HS-5 (cell line): ENCODE measurements at places on chromosomes 7 and 10.

GRCh38 chr7:50396856-50397255 lies 53.3 kb downstream of the FIGNL1 start:
- no peak for DNase-seq

GRCh38 chr10:131750171-131750895 lies 150.5 kb upstream of the PPP2R2D start:
- DNase-seq: no peak

DNA sequence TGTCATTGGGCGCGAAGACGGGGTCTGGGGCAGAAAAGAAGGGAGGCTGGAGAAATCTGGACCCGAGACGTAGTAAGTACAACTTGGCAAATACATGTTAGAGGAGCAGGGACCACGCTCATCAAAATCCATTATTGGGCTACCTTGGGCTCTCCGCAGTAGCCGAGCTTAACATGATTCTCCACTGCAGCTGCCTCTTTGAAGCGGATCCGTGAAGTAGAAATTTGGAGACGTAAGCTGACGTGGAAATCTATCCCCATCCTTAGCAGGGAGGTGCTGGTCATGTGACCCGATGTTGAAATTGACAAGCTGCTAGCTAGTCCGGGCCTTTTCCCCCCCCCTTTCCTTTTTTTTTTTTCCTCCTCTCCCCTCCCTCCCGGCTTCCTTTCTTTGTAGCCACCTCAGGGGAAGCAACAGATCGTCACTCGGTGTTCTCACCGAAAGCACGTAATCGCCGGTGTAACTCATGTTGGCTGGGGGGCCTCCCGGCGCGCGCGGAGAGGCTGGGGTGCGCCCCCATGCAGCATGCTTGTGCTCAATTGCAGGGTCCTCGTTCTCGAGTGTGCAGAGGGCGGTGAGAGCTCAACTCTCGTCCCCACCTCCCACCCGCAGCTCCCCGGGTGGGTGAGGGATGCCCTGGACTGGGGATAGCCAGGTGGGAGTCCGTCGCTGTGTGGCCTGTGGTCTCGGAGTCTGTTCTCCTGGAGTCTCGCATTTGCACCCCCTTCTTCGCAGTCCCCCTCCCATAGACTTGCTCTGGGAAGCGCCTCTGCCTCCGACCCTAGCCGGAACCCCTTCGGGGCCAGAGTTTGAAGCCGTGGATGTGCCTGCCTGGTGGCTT lies at the start of gene HOXA11:
HOXA11 (minus strand) TSS at position 220 of the 841 bp plus-strand sequence; CDS start at position 132, 88 bp downstream.
- DNase-seq: no peak

DNA sequence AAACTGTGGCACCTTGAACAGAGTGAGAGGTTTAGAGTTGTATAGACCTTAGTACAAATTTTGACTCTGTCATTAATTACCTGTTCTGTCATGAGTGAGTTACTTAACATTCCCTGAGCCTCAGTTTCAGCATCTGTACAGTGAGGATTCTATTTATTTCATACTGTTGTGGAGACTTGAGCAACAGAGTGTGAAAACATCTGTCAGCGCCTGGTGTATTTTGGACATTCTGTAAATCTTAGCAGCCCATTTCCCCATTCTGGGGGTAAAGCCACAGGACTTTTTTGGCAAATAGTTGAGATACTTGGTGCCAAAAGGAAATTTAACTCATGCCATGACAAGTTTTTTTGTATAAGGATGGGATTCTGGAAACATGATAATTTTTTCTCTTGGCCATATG lies 94.8 kb downstream of the AUTS2 start:
- DNase-seq: no peak

GRCh38 chr7:76234931-76235441 lies 33.3 kb downstream of the SRRM3 start:
- DNase-seq: no peak

- DNase-seq: no peak
These were observed 215.2 kb upstream of the PPP2R2D start for GRCh38 chr10:131685576-131685975.

DNA sequence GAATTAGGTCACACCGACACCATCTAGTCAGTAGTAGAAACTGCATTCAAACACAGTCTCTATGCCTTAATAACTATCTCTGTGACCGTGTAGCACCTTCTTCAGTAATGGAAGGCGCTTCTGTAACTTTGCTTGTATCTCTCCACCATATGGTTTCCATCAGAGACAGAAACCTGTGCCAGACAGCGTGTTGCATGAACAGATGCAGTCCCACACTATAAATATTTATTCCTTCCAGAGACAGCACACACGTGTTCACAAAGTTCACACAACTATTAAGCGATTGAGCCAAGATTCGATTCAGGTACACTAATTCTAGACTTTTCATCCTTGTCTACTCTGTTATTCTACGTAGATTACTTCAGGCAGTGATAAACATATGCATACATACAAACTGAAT lies 873.9 kb upstream of the MBL2 start:
- no peak for DNase-seq

GRCh38 chr7:101781439-101781838 lies 36.0 kb upstream of the CUX1 start:
- no peak for DNase-seq
